LHCN-M2 (cell line): ENCODE measurements at places on chromosomes 2 and 18.

DNA sequence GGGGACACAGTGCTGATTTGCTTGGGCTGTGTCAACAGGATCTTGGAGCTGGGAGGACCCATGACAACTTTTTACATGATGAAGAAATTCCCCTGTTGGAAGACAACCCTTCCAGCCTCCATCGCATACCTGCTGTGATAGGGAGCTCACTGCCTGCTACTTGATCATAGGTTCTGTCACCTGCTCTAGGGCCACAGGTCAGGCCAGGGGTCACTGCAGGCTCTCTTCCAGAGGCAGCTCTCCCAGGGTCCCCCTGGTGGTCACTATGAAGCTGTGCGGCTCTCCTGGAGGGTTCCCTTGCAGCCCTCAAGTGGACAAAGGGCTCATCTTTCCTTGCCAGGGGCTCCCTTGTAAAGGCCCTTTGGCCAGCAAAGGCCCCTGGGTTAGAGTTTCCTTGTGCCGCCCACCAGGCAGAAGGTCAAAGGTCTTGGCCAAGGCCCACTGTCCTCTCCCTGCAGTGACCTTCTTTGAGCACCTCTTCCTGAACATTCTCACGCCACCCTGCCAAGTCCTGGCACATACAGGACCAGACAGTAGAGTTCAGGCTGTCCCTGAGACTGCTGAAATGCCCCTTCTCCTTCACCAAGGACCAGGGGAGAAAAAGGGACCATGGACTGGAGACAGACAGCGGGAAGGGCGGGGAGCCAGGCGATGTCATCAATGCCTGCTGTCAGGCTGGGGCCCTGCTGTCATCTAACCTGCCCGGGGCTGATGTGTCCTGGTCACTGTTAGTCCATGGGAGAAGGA, 345.1 kb downstream of the DYSF start:
- peak; percentile 48 for DNase-seq

- no peak for DNase-seq
Measured at GRCh38 chr18:59915606-59916005, 15.8 kb downstream of the PMAIP1 start.

DNA sequence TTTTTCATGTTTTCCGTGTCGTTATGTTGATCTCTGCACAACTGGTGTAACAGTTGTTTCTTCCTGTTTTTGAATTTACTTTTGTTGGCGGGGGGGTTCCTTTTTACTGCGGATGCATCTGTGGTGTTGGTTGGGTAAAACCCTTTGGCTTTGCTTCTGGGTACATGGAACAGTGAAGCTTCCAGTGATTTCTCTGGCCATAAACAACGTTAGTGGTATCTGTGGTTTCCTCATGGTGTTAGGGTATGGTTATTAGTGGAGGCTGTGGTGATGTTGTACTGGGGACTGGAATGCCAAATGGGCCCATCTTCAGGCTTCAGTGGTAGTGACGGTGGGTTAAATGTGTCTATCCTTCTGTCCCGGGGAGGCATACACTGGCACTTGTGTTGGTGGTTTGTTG, 285.4 kb upstream of the ZNF804A start:
- DNase-seq, result no peak

GRCh38 chr2:88214631-88215030, 44.5 kb downstream of the THNSL2 start:
- DNase-seq, result no peak

DNA sequence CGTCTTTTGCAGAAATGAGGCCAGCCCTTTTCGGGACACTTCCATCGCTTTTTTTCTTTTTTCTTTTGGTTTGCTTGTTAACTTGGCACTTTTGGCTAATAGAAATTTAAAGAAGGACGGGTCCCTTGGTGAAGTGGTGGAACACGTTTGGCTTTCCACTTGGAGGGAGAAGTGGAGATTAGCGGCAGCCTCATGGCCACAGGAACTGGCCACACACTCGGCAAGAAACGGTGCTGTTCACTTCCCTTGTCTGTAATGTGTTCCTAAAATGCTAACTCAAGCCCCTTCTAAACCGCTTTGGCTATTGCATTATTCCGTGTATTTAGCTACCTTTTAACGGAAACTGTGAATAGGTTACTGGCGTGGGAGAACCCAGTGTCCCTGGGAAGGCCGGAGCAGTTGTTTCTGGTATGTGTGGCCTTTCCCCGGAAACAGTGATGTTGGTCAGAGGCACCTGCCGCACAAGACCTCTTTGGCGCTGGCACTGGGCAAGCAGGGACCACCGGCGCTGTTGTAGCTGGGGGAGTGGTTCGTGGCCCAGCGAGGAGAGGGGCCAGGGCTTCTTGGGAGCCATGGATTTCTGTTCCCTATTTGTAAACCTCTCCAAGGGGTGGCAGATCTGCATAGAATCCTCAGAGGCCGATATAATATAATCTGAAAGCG, 981 bp downstream of the RAMP1 start:
- no peak for DNase-seq

DNA sequence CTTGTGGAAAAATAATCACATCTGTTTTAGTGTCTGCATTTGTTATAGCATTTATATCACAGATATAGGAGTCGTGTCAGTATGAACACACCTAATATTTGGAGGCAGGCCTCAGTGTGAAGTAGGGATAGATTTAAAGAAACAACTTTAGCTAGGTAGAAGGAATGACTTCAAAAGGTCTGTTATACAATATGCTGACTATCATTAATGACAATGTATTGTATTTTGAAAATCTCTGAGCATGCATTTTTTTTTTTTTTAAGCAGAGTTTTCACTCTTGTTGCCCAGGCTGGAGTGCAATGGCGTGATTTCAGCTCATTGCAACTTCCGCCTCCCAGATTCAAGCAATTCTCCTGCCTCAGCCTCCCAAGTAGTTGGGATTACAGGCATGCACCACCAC, 248.3 kb downstream of the EN1 start:
- DNase-seq, result no peak

- DNase-seq, result peak; percentile 14
Measured at GRCh38 chr18:4017480-4017879, 437.6 kb downstream of the DLGAP1 start.

DNA sequence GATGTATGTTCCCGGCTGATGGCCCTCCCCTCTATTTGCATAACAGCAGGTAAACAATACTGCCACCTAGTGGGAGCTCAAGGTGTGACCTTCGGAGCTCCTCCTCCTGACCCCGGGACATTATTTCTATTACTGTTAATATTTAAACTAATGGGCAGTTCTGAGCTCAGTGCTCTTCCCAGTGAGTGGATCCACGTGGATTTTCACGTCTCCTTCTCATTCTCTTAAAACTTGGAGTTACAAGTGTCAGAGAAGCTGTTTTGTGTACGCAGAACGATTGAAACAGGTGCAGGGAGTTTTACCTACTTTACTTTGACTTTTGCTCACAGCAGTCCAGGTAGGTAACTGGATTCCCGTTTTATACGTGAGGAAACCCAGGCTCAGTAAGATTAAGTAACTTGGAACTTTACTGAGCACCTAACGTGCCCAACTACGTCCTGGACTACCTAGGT, 127.3 kb downstream of the PRKCE start:
- peak; percentile 57 for DNase-seq

DNA sequence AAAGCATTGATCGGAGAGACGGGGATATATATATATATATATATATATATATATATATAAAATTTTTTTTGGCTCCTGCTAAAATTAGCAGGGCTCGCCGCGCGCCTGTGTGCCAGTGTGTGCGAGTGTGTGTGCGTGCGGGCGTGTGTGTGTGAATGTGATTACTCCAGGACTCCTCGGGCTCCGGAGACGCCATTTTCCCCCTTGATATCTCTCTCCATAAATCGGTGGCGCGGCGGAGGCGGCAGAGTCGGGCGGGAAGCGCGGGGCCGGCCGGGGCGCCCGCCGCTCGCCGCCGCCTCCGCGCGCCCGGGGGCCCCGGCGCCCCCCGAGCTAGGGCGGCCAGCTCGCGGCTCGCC, 795 bp upstream of the SETBP1 start:
- peak; percentile 58 for DNase-seq

DNA sequence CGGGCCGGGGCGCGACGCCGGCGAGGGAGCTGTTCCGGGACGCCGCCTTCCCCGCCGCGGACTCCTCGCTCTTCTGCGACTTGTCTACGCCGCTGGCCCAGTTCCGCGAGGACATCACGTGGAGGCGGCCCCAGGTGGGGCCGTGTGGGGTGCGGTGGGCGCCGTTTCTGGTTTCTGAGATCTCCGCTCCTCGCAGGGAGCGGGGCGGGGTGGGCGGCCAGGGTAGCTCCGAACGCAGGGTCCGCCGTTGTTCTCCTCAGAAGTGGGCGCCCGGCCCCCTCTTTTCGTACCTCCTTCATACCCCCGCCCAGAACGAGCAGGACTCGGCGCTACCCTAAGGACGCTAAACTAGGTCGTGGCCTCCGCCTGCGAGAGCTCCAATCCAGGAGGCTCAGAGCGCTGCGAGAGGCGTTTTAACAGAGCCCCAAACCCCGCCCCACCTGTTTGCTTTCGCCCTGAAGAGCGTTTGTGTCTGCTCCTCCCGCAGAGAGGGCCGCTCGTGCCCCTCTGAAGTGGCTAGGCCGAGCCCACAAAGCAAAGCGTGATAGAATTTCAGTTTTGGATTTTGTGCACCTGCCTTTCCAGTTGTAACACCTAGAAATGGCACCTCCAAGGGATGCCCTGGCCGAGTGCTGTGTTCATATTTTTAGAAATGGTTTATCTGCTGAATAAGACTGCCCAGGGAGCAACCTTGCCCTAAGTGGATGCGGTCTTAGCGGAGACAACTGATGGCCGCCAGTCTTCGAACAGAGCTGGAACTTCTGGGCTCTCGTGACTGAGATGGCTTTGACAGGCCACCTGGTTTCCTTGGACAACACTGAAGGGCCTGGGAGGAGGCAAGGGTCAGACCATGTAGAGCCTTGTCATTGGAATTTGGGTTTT, 626 bp downstream of the CAPN10 start:
- DNase-seq, result no peak

GRCh38 chr2:1504311-1504750, 91.1 kb downstream of the TPO start:
- no peak for DNase-seq

GRCh38 chr2:83756219-83756618, 702.9 kb downstream of the SUCLG1 start:
- DNase-seq, result no peak

GRCh38 chr18:50737127-50737526, 82.7 kb downstream of the MRO start:
- DNase-seq, result no peak
